Neural crest cell (in vitro differentiated cells): ENCODE measurements at places on chromosomes 11 and 22.

DNA sequence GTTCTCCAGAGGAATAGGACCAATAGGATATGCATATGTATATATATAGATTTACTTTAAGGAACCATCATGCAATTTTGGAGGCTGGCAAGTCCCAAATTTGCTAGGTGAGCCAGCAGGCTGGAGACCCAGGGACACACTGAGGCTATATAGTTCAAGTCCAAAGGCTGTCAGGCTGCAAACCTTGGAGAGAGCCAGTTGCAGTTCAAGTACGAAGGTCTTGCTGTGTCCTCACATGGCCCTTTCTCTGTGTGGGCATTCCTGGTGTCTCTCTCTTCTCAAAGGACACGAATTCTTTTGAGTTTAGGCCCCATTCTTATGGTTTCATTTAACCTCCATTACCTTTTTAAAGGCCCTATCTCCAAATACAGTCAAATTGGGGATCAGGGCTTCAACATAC is 134.4 kb upstream of the SORL1-AS1 start:
- no peak for DNase-seq

GRCh38 chr11:72848846-72849466 is 34.7 kb downstream of the ATG16L2 start:
- DNase-seq, result no peak

DNA sequence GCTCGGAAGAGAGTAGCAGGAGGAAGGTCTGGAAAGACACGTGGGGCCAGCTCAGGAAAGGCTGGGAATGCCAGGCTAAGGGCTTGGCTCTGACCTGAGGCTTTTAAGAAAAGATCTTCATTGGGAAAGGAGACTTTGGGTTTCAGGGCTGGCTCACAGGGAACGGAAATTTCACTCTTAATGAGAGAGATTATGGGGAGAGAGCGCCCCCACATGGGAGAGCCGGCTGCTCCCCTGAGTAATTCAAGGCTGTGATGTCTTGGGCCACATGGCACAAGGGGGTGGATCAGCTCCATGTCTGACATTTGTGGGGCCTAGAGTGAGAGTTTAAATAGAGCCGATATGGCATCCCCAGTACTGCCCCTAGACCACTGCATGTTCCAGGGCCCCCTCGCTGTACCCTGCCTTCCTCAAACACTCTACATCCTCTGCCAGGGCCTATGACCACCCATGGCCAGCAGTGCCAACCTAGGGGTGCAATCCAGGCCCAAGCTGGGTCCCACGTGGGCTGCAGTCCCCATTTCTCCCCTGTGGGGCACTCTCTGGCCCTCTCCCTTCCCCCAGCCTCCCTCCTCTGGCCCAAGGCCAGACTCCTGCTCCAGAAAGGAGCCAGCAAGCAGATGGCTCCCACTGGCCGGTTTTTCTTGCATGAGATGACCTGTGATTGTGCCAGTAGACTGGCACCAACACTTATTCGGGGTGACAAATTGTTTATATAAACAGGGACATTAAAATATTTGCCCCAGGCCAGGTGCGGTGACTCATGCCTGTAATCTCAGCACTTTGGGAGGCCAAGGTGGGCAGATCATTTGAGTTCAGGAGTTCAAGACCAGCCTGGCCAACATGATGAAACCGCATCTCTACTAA is 75.2 kb downstream of the ISX start:
- no peak for DNase-seq

- DNase-seq, result no peak
Observed at GRCh38 chr11:104881117-104881794, 17.0 kb downstream of the CASP12 start.

- no peak for DNase-seq
Observed at GRCh38 chr22:41915035-41915785, at the start of gene SHISA8. TSS of gene SHISA8 (minus strand) at chr22:41915074. CDS start at chr22:41914667, 407 bp downstream.

GRCh38 chr11:78094250-78094649 is 14.6 kb upstream of the NDUFC2 start:
- no peak for DNase-seq

GRCh38 chr22:24099071-24099470 is 82.2 kb upstream of the SUSD2 start:
- DNase-seq, result no peak

- no peak for DNase-seq
Observed at GRCh38 chr22:20982563-20982882, 426 bp downstream of the LZTR1 start.

DNA sequence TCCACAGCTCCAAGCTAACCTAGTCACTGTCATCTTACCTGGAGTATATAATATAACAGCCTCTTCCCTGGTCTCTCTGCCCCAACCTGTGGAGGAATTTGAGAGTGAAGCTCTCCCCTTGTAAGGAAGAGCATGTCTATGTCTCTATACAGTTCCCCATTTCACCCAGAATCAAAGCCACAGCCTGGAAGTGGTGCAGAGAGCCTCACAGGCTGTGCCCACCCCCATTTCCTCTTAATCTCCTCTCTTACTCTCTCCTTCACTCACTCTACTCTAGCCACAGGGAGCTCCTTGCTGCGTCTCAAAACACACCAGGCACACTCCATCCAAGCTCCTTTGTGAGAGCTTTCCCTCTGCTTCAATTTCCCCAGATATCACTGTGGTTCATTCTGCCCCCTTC is 302.5 kb upstream of the ISX start:
- DNase-seq, result no peak

DNA sequence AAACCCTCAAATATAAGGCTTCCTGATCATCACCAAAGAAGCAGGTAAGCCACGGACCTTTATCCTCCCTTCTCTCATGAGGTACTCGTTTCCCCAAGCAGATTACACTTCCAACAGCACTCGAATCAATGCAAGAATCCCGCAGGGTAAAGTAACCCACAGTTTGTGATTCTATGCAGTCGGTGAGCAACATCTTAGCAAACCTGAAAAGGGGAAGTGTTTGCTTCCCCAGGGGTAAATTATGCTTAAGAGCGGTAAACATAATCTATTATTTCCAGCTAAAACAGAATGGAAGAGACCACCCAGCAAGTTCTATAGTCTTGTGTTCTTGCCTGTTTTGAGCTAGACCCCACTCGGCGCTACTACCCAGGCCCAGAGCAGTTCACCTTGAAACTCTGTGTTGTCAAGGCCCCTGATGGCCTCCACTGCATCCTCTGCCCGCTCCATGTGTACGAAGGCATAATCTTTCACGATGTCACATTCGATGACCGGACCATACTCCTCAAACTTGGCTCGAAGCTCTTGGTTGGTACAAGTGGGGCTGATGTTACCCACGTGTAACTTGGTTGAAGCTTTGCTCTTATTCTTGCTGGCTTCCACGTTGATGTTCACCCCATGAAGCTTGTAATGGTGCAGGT is 1.3 kb downstream of the RBM4B start:
- no peak for DNase-seq

GRCh38 chr11:111637885-111638284 is 35.6 kb downstream of the SIK2 start:
- DNase-seq, result no peak

DNA sequence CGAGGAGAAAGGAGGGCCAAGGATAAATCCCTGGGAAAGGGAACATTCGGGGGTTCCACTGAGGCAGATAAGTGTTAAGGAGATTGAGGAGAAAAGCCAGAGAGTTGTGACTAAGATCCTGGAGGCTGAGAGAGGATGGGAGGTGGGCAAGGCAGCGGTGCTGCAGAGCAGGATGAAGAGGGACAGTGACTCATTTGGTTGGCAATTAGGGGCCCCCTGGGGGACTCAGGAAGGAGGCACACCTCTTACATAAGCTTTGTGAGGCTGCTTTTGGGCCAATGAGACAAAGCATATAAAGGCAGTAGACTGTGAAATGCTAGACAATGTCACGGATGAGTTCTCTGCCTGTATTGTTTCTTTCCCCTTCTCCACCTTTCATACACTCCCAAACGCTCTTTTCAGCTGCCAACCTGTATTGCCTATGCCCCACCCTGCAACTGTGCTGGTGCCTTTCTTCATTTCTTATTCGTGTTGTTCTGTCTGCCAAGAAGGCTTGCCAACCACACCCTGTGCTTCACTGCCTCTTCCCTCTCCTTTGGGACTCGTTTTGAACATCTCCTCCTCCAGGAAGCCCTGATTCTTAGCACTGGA is 246.8 kb upstream of the KIRREL3 start:
- no peak for DNase-seq

DNA sequence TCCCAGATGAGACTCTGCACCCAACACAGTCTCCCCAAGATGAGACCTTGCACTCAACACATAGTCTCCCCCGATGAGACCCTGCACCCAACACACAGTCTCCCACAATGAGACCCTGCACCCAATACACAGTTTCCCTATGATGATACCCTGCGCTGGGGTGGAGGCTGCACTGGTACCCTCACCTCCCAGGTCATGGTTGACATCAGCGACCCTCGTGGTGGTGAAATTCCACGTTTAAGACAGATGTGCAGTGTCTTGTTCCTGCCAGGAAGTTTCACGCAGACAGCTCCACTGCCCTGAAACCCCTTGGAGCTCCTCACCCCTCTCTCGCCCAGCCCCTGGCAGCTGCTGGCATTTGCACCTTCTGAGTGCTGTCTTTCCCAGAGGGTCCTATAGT is 9.5 kb downstream of the MUC5AC start:
- DNase-seq, result no peak

- DNase-seq, result no peak
Observed at GRCh38 chr11:22626573-22627239, 1.1 kb upstream of the FANCF start.

DNA sequence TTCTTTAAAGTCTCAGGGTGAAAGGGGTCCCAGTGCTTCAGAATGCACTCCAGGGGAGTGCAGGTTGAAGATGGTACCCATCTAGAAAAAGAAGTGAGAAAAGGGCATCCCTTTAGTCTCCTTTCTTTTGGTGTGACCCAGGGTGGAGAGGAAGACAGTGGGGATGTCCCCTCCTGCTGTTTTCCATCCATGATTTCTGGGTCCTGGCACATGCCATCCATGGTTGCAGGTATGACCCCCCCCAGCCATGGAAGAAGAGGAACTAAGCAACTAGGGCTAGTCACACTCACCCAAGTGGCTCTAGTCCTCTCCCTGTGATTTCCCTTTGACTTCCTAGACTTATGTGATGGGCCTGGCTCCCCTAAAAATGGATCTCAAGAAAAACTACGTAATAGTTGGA is 15.9 kb upstream of the EI24 start:
- DNase-seq, result no peak

DNA sequence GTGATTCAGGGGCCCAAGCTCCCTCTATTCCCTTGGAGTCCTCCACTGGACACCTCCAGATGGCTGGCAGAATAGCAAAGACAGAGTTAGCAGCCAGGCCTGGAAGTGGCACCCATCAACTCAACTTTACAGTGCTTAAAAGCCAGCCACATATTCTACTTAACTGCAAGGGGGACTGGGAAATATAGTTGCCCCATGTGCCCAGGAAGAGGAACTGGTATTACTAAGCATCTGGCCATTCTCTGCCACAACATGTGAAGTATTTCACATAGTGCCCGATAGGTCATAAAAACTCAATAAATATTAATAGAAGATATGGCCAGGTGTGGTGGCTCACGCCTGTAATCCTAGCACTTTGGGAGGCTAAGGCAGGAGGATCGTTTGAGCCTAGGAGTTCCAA is 5.5 kb upstream of the IL10RA start:
- no peak for DNase-seq

GRCh38 chr11:59208956-59209355 is 3.8 kb downstream of the MPEG1 start:
- DNase-seq, result no peak

DNA sequence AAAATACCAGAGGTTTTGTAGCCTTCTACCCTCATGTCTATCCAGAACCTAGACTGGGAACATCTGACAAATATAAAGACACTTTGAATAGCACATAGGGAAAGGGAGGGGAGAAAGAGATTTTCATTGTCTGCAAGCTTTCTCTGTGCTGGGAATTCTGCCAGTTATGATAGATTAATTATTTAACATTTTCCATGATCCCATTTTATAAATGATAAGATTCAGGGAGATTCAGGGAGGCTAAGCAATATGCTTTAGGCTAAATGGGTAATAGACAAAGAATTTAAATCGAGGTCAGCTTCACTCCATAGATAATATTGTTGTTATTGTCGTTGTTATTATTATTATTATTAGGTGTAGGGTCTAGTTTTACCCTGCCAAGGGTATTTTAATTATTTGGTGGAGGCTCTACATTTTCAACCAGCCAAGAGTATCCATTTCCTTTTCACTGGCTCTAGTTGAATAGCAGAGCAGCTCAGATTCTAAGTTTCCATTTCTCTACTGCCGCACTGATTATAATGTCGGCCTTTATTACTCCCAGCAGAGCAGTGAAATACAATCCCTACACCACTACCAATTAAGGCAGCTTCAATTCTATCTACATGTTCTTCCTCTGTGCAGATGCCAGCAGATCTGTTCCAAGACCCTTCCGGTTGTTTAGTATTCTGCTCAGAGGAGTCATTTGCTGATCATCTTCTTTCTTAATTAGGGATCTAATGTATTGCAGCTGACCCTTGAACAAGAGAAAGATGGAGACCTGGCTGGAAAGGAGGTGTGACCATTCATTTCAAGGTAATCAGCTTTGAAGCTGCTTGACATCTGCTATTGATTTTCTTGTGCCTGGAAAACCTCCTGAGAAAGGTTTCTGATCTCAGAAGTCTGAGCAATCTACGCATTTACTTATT is 23.8 kb upstream of the SYN3 start:
- no peak for DNase-seq

DNA sequence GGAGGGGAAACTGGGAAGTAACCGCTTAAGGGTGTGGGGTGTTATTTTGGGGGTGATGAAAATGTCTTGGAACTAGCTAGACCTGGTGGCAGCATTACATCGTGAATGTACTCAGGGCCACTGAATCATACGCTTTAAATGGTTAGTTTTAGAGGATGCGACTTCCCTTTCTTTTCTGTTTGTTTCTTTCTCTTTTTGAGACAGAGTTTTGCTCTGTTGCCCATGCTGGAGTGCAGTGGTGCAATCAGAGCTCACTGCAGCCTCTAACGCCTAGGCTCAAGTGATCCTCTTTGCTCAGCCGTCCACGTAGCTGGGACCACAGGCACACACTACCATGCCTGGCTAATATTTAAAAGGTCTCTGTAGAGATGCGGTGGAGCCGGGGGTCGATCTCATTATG is 5.6 kb upstream of the MIAT start:
- no peak for DNase-seq

DNA sequence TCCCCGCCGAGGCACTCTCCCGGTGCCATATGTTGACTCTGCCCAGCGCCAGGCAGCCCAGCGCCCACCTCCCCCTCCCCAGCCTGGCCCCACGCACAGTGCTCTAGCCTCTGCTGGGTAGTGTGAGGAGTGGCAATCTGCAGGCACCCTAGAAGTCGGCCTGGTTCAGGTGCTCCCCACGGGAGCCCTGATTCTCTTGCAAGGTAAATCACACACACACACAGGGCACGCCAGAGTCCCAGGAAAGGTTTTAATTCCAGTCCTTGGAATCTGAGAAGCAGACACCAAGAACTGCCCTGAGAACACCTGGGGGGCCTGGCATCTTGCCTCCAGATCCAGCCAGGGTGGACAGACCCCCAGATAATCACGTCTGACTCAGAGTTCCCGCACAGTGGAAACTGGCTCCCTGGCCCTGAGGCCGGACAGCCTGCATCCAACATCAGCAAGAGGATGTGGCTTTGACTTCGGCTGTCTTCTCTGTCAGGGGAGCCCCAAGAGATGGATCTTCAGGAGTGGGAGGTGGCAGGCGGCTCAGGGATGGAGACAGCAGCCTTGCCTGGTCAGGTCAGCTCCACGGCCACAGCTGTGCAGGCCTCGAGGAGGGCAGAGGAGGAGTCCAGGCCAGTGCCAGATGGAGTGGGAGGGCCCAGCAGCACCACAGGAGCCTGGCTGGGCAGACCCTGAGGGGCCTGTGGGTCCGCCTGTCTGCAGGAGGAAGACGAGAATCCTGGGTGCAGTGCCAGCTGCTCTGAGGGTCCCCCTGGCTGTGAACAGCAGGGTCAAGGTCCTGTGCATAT is 1.1 kb upstream of the RIN1 start:
- no peak for DNase-seq
